ENCODE measurements at places on chromosomes 16 and 17.

DNA sequence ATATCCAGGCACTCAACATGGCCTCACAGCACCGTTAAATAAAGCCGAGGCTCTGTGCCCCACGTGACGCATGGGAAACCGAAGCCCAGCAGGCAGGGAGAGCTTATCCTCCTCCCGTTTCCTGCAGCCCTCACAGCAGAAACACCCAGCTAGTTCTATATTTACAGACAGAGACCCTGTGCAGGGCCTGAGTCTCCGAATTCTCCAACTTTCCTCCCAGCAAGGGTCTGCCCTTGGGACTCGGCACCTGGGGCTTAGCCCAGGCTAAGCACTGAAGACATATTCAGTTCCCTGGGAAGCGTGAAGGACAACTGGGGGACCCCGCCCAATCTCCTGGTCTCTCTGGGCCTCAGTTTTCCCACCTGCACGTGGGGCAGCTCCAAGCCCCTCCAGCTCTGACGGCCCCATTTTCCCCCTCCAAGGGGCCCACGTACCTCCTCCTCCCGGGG, 29.2 kb downstream of the TRPV3 start:
- DNase-seq: no peak

DNA sequence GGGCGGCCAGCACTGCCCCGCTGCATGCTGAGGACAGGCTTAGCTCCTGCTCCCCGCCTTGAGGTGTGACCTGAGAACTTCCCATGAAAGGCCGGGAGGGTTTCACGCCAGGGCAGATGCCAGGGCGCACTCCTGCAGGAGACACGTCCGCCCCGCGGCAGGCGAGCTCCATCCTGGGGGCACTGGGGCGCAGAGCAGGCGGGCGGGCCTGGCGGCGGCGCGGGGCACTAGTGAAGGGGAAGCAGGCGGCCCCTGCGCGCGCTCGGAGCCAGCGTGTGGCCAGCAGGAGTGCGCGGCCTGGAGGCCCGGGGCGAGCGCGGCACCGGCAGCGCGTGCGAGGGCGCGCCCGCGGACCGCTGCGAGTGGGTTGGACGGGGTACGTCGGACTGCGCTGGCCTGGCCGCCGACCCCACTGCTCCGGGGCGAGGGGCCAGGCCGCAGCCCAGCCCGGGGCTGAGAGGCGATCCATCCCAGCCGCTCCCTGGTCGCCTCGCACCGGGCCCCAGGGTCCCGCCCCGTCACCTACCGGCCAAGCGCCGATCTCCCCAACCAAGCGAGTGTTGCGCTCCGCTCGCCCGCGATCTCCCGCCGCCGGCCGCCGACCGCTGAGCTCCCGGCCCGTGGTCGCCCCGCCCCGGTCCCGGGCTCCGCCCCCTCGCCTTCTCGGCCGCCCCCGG, at the start of gene MAP3K14:
MAP3K14 (minus strand) TSS at position 587 of the 677 bp plus-strand sequence. CDS start 26,275 bp downstream, outside the sequence.
- DNase-seq: peak; percentile 94

- peak; percentile 85 for DNase-seq
Observed at GRCh38 chr16:86508947-86509758, 1.2 kb upstream of the FOXF1 start.

DNA sequence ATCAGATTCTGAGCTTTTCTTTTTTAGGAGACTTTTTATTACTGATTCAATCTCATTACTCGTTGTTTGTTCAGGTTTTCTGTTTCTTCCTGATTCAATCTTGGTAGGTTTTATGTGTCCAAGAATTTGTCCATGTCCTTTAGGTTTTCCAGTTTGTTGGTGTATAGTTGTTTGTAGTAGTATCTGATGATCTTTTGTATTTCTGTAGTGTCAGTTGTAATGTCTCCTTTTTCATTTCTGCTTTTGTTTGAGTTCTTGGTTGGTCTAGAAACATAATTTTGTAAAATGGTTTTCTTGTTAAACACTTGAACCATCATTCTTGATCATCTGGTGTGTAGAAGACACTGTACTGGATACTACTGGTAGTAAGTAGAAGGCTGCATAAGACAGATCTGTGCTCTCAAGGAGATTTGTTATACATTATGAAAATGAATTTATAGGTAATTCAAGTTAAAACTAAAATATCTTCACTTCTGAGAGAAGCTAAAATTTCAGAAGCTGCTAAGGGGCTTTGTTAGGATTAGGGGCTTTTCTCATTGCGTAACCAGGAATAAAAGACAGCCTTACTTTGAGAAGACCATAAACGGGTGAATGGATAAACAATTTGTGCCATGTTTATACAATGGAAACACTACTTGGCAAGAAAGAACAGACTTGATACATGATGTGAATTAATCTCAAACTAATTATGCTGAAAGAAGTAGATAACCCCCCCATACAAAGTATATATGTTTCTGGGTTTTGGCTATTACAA, 44.0 kb downstream of the NSRP1 start:
- no peak for DNase-seq

DNA sequence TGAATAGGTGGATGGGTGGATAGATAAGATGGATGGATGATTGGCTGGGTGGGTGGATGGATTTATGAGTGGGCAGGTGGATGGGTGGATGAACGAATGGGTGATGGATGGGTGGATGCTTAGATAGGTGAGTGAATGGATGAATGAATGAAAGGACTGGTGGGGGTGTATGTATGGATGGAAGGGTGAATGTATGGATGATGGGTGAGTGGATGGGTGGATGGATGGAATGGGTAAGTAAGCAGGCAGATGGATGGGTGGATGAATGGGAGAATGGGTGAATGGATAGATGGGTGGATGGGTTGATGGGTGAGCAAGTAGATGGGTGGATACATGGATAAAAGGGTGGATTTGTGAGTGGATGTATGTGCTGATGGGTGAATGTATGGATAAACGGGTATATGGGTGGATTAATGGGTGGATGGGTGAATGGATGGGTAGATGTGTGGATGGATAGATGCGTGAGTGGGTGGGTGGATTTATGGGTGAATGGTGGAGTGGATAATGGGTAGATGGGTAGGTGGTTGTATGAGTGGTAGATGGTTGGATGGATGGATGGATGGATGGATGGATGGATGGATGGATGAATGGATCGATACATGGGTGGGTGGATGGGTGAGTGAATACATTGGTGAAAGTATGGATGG, 682.6 kb downstream of the HS3ST4 start:
- no peak for DNase-seq

- DNase-seq: no peak
Observed at GRCh38 chr16:73255031-73255430, 207.1 kb upstream of the ZFHX3 start.

- no peak for DNase-seq
Observed at GRCh38 chr16:85570213-85570734, 42.8 kb upstream of the GSE1 start.

DNA sequence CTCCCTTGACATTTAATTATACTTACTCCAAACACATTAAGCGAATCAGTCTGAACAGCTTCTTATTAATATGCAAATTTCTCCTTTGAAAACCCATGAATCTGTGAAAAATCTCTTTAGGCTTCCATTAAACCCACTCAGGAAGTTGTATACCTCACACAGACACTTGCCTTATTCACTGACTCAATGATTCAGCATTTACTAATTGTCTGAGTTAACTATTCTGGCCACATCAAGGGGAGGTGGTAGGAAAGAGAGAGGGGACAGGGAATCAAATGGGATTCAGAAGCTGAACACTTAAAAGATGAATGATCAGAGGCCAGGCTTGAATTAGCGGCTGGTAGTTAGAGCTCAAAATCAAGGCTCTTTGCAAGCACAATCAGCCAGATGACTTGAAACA, 70.0 kb downstream of the HS3ST3A1 start:
- DNase-seq: no peak

DNA sequence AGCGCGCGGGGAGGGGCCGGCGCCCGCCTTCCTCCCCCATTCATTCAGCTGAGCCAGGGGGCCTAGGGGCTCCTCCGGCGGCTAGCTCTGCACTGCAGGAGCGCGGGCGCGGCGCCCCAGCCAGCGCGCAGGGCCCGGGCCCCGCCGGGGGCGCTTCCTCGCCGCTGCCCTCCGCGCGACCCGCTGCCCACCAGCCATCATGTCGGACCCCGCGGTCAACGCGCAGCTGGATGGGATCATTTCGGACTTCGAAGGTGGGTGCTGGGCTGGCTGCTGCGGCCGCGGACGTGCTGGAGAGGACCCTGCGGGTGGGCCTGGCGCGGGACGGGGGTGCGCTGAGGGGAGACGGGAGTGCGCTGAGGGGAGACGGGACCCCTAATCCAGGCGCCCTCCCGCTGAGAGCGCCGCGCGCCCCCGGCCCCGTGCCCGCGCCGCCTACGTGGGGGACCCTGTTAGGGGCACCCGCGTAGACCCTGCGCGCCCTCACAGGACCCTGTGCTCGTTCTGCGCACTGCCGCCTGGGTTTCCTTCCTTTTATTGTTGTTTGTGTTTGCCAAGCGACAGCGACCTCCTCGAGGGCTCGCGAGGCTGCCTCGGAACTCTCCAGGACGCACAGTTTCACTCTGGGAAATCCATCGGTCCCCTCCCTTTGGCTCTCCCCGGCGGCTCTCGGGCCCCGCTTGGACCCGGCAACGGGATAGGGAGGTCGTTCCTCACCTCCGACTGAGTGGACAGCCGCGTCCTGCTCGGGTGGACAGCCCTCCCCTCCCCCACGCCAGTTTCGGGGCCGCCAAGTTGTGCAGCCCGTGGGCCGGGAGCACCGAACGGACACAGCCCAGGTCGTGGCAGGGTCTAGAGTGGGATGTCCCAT, 232.8 kb downstream of the SEC14L1 start:
- peak; percentile 87 for DNase-seq

All from retina (tissue), 1 donor.